ENCODE measurements at places on chromosomes 4 and X. TPM values are rescaled to one million over a fixed set of nuclear protein-coding genes. Genes with fewer than 3 reads are reported as not detected.

GRCh38 chr4:152100379-152101201 lies 339.8 kb upstream of the GATB start:
- DNase-seq, result no peak

EDA2R gene
- total RNA-seq, result 0.48 TPM

TEX13C gene
- 2.6 TPM for total RNA-seq

- no peak for DNase-seq
Observed at GRCh38 chr4:41590591-41590990, 52.6 kb downstream of the LIMCH1 start.

DNA sequence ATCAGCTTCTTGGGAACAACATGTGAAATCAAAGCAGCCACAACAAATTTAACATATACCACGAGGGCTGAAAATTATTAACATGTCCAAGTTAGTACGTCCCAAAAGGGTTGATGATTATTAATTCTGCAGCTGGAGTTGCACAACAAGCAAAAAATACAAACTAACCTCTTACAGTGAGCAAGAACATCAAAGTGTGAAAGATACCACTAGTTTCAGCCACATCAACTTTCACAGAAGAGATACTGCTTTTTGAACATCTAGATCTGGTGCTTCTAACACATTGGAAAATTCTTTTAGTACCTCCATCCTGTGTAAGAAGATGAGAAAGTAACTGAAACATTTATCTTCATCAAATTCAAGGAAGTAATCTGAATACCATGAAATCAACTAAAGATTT lies 334.1 kb downstream of the PCDH7 start:
- no peak for DNase-seq

- no peak for DNase-seq
Observed at GRCh38 chr4:122131562-122132157, 20.5 kb upstream of the BLTP1 start.

- DNase-seq, result no peak
Observed at GRCh38 chr4:150572704-150573504, 9.0 kb upstream of the MAB21L2 start.
